ENCODE measurements at places on chromosomes 4 and X.

DNA sequence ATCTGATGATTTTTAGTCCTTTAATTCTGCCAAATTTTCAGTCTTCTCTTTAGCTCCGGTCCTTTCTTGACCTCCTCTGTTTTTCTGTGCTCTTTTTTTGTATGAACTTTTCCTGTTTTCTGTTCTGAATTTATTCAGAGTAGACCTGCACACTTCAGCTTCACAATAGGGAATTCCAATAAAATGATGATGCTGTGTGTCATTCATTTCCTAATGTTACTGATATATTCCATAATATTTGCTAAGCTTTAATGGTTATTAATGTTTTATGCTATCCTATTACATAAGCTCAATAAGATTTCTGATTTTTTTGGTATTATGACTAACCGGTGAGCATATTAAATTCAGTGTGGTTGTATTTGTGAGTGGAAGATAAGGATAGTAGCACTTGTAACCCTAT is 13.9 kb upstream of the MAD2L1 start:
- DNase-seq: no peak

GRCh38 chrX:136112778-136113177 is 34.6 kb upstream of the FHL1 start:
- no peak for DNase-seq

DNA sequence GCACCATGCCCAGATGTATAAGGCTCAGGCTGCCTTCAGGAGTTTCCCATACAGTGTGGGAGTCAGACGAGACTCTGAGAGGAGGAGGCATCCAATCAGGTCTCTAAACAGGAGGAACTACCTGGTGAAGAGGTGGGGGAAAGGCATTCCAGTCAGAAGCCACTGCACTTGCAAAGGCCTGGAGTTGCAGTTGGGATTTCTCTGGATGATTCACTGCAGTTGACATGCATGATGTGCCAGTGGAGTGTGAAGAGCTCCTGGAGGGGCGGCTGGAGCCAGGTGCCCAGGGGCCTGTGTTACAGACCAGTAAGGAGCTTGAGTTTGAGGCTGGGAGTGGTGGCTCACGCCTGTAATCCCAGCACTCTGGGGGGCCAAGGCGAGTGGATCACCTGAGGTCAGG is 339.1 kb downstream of the ARHGAP10 start:
- no peak for DNase-seq

GRCh38 chr4:71405791-71406190 is 67.0 kb downstream of the SLC4A4 start:
- no peak for DNase-seq

DNA sequence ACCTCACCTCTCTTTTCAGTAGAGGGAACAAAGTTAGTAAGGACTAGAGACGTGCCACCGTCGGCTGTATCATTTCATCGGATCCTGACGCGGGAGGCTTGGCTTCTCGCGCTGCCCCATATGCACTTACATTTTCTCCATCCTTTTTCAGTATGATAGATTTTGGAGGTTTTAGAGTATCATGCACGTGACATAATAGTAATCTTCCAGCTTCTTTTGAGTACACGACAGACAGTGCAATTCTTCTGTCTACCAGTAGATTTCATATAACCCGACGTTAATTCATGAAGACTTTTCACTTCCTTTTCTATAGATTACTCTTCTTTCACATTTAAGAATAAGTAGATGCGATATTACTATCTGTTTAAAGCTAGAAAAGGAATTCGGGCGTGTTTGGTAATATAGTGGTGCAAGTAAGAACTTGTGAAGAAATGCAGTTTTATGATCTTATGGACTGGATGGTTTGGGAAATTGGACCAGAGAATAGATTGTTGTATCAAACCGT is 1.0 kb downstream of the CDS1 start:
- no peak for DNase-seq

GRCh38 chr4:82988323-82988832 is 22.2 kb downstream of the LIN54 start:
- DNase-seq: no peak

GRCh38 chrX:133655275-133656265 is 240.3 kb upstream of the GPC4 start:
- no peak for DNase-seq

DNA sequence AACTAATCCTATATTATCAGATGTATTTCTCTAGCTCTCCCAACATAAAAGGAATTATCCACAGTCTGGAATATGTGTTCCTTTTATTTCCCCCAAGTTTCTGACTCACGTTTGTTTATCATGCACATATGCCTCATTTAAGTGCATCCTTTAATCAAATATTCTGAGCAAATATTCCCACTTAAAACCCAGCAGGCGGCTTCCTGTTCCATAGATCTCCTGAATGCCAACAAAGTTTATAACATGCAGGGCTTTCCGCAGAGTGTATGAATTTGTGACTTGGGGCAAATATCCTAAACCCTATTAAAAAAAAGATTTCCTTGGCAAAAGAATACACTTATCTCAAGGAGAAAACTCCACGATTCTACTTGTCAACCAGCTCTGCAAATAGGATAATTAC is 16.9 kb downstream of the GLRA2 start:
- DNase-seq: no peak

GRCh38 chr4:25939330-25939729 is 25.3 kb downstream of the SMIM20 start:
- no peak for DNase-seq

DNA sequence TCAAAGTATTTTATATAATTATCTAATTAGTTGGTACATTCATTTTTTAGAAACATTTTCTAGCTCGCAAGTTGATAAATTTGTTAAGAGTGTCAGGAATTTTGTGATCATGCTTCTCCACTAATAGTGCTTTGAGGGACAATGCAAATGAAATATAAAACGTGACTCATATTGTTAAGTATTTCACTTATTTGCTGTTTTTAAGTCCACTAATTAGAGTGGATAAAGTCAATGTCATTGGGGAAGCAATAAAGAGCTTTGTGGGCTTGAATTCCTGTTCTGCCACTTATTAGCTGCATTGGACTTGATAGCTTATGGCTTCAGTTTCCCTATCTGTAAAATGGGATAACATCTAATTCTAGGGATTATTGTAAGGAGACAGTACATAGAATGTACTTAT is 26.5 kb upstream of the ANAPC4 start:
- DNase-seq: no peak

DNA sequence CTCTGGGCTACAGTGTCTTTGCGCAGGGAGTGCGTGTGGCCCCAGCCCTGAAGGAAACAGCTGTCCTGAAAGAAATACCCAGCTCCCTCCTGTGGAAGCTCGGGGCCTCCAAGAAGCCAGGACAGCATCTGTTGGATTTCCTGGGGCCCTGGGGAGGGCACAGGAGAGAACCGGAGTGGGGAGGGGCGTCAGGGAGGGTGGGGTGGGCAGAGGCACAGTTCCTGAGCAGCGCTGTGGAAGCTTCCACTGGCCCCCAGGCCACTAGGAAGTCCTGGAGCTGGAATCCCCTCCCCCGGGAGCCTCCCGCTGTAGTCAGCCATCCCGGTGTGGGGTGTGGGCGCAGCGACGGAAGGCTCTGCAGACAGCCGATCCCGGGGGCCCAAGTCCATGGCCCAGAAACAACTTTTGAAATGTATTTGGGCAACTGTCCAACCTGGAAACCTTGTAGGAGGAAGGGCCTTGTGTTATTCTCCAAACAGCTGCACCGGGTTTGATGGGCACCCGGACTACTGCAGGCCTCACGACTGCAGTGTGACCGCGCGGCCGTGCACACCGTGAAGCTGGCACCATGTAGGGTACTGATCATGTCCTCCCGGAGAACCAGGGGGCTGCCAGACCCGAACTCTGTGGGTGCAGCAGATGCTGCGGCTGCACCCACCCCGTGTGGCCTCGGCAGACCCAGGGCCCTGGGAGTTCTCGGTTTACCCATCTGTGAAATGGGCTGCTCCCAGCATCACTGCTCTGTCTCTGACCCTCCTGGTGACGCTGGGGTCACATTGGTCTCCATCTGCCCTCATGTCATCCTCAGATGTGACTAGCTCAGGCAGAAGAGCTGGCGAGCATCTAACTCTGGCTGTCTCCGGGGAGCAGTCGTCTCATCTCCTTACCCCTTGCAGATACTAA is 68.5 kb upstream of the HMX1 start:
- DNase-seq: peak; percentile 37

DNA sequence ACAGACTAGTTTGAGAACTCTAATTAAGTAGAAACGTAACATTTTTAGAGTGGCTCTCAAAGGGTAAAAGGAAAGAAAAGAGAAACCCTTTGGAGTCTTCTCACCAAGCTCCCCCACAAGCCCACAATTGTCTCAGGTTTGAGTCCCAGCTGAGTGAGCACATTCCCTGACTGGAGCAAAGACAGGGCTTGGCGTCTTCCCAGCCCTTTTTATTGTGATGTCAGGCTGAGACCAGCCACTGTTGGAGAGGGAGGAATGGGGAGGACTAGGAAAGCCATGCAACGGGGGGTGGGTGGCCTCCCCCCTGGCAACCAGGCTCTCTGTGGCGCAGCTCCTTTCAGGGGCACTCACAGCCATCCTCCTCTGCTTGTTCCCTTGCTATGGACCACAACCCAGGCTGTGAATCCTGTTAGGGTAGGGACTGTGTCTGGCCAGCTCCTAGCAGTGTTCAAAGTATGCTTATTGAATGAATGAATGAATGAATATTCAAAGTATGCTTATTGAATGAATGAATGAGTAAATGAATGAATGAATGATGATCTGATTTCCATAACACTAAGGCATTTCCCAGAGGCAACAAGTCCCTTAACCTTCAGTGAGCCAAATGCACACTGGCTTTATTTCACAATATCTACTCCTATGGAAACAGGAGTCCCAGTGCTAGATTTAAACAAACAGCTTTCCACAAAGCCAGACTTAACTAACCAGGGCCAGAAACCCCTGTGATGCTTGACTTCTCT is 413.3 kb downstream of the MID1IP1 start:
- no peak for DNase-seq

- no peak for DNase-seq
Measured at GRCh38 chrX:72201836-72202536, 20.4 kb downstream of the PIN4 start.

- DNase-seq: no peak
Measured at GRCh38 chrX:5082705-5083104, 1146.0 kb downstream of the NLGN4X start.

- no peak for DNase-seq
Measured at GRCh38 chr4:172035562-172035961, 222.4 kb downstream of the GALNTL6 start.

DNA sequence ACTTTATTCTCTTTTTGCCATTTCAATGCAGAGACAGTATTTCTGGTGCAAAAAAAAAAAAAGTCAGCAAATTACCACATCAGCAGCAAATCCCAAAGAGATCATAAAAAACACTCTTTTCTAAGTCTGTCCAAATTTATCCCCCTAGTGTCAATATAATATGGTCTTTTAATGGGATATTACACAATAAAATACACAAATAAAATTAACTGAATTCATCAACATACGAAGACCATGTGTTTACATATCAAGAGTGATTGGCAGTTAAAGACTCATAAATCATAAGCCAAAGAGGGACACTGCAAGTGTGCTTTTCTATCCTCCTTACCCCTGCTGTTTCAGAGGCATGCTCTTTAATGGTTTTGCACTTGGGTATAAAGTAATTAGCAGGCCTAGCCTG is 340.2 kb upstream of the DKK2 start:
- no peak for DNase-seq

DNA sequence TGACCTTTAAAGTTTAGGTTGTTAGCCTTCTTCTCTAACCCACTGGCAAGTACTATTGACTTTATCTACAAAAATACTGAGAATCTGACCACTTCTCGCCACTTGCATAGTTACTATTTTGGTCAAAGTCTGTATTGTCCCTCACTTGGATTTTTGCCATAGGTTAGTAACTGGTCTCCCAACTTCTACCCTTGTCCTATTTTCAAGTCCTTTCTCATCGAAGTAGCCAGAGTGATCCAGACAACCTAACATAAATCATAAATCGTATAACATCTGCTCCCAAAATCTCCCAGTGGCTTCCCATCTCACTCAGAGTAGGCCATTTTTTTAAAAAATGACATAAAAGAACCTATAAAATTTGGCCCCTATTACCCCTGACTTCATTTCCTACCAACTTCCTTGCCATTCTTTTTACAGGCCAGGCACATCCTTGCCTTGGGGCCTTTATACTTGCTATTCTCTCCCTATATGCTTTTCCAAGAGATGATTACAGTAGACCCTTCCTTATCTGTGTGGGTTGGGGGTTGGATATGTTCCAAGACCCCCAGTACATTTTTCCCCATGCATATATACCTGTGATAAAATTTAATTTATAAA is 29.0 kb downstream of the WDFY3 start:
- no peak for DNase-seq

GRCh38 chrX:141989815-141990214 is 86.1 kb downstream of the MAGEC1 start:
- DNase-seq: no peak

DNA sequence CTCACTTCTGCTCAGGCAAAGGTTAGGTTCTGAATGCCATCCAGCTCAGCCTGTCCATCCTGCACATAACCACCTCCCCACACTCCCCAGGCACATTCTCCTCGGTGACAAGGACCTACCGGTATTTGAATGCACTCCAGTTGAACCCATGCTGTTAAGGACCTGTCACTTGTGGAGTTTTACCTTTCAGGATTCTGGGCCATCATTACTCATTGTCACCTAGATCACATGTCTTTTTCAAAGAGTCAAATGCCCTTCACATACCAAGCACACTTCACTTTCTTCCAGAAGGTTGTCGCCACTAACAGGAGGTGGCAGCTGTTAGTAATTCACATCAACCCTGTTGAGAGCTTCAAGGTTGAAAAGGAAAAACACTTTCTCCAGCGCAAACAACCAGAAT is 218.3 kb downstream of the SOWAHB start:
- DNase-seq: no peak

DNA sequence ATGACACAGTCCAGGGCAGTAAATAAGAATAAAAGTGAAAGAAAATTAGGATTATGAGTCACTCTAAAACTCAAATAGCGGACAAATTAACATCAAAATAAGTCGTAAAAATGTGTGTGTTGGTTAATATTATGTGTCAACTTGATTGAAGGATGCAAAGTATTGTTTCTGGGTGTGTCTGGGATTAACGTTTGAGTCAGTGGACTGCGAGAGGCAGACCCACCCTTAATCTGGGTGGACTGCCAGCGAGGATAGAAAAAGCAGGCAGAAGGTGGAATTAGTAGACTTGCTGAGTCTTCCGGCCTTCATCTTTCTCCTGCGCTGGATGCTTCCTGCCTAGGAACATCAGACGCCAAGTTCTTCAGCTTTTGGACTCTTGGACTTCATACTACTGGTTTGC is 324.3 kb upstream of the PCDH10 start:
- no peak for DNase-seq

DNA sequence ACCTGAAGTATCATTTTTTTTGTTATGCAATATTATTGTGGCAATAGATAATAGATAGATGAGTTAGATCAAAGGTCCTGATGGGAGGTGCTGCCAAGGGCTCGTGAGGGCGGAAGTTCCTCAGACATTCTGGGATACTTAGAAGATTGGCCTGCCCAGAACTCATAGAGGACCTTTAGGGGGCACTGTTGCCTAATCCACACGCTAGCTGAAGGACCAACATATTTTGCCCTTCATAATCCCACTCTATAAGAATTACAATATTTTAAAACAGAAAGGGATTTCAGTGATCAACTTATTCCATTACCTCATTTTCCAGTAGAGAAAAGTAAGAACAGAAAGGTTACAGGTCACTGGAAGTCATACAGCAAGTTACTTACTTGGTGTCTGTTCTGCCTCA is 22.9 kb upstream of the COX7B2 start:
- peak; percentile 59 for DNase-seq
